ENCODE measurements at places on chromosomes 3 and 15. TPM values are rescaled to one million over a fixed set of nuclear protein-coding genes. Genes with fewer than 3 reads are reported as not detected.

GRCh38 chr3:133152056-133152455 is 113.9 kb downstream of the TMEM108 start:
- DNase-seq, result no peak

GRCh38 chr3:145209561-145209960 is 951.4 kb downstream of the PLOD2 start:
- no peak for DNase-seq

- no peak for DNase-seq
Measured at GRCh38 chr3:28308196-28308595, 40.3 kb upstream of the ZCWPW2 start.

Gene PLA1A
- total RNA-seq, result 0.31 TPM

GRCh38 chr15:51405693-51406523 is 64.5 kb downstream of the GLDN start:
- no peak for DNase-seq

DNA sequence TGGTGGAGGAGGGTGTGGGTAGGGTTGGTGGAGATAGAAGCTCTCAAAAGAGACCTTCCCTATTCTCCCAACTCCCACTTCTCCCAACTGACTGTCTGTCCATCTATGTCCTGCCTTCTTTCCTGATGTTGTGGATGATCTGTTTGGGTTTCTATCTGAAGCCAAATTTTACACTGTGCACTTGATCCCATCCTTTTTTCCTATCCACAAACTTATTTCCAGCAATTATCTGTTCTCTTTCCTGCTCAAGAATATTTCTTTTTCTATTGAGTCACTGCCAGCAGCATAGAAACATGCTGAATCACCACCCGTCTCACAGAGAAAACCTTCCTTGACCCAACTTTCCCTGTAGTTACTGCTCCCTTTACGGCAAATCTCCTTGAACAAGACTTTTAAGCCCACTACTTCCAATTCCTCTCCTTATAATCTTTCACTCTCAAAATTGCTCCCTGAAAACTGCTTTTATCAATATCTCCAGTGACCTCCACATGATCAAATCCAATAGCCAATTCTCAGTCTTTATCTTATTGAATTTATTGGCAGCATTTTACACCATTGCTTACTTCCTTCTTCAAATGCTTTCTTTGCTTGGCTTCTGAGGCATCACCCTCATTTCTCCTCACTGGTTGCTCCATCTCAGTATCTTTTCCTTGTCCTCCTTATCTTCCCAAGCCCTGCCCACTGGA is 141.2 kb upstream of the SLC7A14 start:
- no peak for DNase-seq

Gene IGSF10
- total RNA-seq, result not detected

Gene DUSP7
- 34.0 TPM for total RNA-seq

Gene ACKR2
- total RNA-seq, result 0.69 TPM

DNA sequence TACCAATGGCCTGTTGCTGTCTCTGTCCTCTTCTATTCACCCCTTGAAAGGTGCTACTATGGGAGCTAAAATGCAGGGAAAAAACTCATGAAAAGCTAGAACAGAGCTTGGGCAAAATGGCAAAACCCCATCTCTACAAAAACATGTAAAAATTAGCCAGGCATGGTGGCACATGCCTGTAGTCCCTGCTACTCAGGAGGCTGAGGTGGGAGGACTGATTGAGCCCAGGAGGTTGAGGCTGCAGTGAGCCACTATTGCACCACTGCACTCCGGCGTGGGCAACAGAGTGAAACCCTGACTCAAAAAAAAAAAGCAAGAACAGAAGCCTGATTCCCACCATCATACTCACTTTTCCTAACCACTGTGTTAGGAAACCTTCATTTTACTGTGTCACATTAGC is 1.9 kb downstream of the MAP4 start:
- no peak for DNase-seq

- no peak for DNase-seq
Measured at GRCh38 chr3:78881501-78881900, 886.3 kb downstream of the ROBO1 start.

All from activated CD4-positive, alpha-beta T cell treated with anti-CD3 and anti-CD28 coated beads, Interleukin-2, amount 10 ng/mL, durations not matched to agents 24 days and 14 days (primary cell).